ENCODE measurements at places on chromosomes 2 and 18.

- DNase-seq = peak; percentile 41
These were observed at the start of gene BCL2 for GRCh38 chr18:63319383-63320122. TSS of gene BCL2 (minus strand) at chr18:63319769.

DNA sequence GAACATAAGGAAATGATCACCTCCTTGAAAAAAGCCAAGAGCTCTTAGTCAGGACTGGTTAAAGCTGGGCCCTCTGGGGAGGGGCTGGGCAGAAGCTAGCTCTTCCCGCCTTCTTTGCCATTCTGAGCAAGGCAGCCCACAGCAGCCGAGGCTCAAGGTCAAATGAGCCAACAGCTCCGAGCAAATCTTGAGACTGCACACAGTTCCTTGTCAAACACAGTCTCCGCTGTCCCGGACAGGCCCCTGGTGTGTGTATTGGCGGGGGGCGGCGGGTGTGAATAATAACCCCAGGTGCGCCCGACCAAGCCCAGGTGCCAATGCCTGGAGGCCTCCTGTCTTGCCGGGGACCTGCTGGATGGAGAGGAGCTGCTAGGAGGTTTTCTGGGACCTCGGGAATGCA lies 46.4 kb upstream of the ACAA2 start:
- DNase-seq = no peak

GRCh38 chr2:174176898-174177297 lies 71.4 kb downstream of the OLA1 start:
- no peak for DNase-seq

GRCh38 chr2:105329561-105330495 lies at the start of gene TGFBRAP1:
TSS of gene TGFBRAP1 (minus strand) at chr2:105329735. CDS start at chr2:105308301, 21,434 bp downstream.
- peak; percentile 35 for DNase-seq

GRCh38 chr2:64021578-64021977 lies 2.4 kb upstream of the VPS54 start:
- peak; percentile 53 for DNase-seq

DNA sequence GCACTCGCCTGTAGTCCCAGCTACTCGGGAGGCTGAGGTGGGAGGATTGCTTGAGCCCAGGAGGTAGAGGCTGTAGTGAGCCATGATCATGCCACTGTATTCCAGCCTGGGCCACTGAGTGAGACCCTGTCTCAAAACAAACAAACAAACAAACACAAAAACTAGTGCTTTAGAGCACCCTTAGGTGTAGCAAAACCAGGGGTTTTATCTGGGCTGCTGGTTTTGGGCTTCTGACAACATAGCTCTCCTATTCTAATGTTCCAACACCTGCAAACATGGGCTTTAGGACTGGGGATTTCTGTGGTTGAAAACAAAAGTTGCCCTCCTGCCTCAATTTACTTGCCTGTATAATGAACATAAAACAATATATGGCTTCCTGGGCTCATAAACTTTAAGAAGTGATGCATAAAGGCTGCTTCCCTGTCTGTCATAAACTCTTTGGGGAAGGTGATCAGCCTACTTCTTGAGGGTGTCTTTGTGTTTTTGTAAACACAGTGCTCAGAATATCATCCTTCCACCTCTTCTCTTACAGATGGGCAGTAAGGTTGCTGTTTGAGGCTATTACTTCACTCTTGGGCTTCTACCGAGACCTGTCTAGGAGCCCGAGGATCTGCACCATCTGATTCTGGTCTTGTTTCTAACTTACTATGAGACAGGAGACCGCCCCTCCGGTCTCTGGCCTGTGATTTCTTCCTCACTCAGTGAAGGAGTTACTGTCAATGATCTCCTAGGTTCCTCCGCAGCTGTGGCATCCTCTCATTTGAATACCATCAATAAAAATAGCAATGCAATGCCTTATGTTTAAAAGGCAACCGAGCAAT lies 246.5 kb downstream of the MYCN start:
- no peak for DNase-seq

GRCh38 chr18:77407733-77408132 lies 158.1 kb downstream of the GALR1 start:
- no peak for DNase-seq

- DNase-seq = no peak
These were observed 146.3 kb downstream of the CERS6 start for GRCh38 chr2:168602379-168602778.

DNA sequence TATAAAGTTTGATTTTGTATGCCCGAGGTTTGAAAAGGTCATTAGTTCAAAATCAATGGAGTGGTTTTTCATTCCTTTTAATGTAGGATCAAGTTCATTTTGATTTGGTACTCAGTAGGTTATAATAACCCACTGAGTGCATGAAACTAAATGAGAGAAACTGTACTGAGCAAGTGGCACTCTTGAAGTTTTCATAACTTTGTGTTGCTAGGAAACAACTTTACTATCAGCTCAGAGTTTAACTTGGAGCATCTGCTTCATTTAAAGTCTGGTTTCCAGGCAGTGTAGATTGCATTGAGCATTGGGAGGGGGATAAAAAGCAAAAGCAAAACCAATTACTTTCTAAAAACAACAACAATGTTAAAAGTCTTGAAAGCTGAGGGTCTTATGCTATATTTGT lies 1361.6 kb upstream of the CHAC2 start:
- DNase-seq = no peak

GRCh38 chr18:9477509-9477908 lies 2.2 kb downstream of the RALBP1 start:
- DNase-seq = no peak

DNA sequence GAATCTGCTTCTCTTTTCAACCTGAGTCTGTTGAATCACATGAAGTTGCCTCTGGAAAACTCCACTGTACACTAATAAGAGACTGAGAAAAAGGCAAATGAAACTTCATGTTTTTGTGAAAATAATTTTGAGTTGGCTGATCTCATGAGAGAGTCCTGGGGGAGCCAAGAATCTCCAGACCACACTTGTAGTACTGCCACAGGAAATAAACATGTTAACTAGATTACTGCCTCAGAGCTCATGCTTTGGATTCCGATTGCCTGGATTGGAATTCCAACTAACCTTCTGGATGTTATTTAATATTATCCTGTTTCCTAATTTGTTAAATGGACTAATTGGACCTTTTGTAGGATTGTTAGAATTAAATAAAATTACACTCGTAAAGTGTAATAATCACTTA lies 25.2 kb downstream of the NUP35 start:
- peak; percentile 8 for DNase-seq

DNA sequence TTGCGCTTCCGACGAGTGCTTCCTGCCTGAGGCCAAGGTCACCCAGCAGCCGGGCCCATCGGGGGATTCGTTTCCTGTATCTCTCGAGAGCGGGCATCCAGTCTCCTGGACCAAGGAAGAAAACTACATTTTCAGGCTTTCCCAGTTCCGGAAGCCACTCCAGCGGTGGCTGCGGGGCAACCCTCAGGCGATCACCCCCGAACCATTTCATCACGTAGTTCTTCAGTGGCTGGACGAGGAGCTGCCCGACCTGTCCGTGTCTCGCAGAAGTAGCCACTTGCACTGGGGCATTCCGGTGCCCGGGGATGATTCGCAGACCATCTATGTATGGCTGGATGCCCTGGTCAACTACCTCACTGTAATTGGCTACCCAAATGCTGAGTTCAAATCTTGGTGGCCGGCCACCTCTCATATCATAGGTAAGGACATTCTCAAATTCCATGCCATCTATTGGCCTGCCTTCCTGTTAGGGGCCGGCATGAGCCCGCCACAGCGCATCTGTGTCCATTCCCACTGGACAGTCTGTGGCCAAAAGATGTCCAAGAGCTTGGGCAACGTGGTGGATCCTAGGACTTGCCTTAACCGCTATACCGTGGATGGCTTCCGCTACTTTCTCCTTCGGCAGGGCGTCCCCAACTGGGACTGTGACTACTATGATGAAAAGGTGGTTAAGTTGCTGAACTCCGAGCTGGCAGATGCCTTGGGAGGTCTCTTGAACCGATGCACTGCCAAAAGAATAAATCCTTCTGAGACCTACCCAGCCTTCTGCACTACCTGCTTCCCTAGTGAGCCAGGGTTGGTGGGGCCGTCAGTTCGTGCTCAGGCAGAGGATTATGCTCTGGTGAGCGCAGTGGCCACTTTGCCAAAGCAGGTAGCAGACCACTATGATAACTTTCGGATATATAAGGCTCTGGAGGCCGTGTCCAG lies 1.0 kb downstream of the MARS2 start:
- no peak for DNase-seq

- no peak for DNase-seq
These were observed 26.4 kb upstream of the RNU4ATAC start for GRCh38 chr2:121504316-121504715.

- no peak for DNase-seq
These were observed 308.4 kb downstream of the NDUFA10 start for GRCh38 chr2:239716536-239717318.

GRCh38 chr2:231449503-231450054 lies 14.7 kb downstream of the NCL start:
- no peak for DNase-seq

DNA sequence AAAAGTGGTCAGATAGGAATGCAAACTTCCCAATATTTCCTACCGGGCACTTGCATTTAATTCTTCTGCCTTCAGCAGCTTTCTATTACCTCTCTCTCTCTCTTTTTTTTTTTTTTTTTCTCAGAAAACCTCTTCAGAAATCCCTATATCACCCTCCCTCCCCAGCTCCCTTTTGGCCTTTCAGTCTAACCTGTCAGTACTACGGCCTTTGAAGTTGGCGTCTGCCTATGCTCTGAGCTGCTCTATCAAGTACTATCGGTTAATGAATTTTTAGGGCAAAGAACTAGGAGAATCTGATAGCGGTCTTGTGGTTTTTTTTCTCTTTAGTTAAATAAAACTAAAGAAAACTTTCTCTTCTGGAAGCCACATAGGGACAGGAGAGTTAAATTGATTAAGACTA lies 122.4 kb upstream of the MAPRE2 start:
- DNase-seq = no peak

GRCh38 chr18:76572518-76573247 lies 77.6 kb upstream of the ZNF516 start:
- DNase-seq = no peak

- no peak for DNase-seq
These were observed 152.2 kb downstream of the MTX2 start for GRCh38 chr2:176421297-176422050.

- DNase-seq = no peak
These were observed 8.5 kb upstream of the RALBP1 start for GRCh38 chr18:9466846-9467245.

DNA sequence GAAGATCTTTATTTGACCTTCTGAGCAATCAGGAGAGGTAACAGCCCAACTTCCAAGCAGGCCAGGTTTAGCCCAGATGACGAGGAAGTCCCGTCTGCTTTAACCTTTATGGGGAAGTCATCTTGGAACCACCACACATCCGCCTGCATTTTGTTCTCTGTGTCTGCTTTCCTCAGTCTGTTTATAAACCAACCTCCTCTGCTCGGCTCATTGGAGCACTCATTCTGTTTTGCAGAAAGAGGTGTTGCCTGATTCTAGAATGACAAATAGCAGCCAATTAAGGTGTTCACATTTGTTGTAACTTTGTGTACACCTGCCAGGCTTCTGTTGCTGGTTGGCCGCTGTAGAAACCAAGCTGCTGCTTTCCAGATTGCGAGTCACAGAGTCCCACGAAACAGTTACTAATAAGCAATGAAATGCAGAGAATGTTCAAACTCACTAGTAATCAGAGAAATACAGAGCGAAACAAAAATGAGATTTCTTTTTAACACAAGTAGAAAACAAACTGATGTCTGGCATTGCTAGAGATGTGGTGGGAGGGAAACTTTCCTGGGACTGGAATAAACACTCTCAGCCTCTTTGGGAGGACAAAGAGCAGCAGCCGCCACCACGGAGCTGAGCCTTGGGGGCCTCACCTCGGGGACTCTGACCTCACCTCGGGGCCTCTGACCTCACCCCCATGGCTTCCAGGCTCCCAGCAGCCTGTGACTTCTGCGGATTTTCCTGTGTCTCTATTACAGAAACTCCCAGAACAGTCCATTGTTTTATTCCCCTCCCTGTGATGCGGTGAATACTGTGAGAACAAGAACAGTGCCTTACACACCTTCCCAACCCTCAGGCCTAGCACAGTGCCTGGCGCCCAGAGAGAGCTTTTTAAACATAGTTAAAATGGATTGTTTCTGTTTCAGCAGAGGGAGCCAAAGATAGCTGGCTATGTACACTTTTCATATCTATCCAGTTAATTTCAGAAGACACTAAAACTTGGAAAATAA lies 64.0 kb downstream of the MBP start:
- no peak for DNase-seq

DNA sequence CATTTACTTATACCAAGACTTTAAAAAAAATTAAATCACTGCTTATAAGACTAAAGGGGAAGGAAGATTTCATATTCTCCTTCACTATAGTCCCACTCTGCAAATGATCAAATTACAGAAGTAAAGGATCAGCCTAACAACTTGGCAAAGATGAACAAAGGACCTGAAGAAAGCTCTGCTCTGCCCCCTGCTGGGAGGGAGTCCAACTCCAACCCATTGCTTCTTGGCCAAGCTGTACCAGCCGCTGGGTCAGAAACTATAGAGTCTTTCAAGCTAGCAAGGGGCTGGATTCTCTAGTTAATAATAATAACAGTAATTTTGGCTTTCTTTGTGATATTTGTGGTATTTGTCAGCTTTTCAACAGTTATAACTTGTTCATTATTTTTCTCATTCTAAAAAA lies 927.0 kb upstream of the CRIM1 start:
- DNase-seq = peak; percentile 22

DNA sequence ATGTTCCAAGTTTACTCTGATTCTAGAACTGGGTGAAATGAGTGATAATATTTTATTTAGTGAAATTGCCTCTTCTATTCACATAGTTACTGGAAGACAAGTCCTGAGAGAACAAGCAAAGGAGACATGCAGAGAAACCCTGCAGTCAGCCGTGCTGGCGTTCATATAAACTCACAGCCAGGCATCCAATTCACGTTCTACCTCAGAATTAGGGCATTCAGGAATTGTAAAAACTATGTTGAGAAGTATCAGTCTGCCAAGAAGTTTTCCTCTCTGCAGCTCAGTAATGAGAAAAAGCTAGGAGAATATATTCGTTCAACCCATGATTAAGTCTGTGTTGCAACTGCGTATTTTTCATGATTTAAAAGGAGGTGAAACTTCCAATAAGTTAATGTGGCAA lies 156.2 kb upstream of the DSEL start:
- DNase-seq = no peak

DNA sequence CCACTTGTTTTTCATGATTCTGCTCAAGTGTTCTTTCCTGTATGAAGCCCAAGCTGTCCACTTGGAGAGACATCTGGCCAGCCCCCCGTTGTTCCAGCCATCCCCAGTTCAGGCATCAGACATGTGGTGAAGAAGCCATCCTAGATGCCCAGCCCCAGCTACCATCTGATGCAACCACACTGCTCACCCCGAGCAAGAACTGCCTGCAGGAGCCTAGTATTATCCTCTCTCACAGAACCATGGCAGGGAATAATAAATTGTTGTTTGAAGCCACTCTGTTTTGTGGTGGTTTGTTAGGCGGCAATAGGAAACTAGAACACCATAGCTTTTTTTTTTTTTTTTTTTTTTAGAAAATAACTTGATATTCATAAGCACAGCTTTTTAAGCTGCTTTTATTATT lies 19.5 kb upstream of the DARS1 start:
- no peak for DNase-seq

GRCh38 chr2:143615562-143615961 lies 486.3 kb downstream of the ARHGAP15 start:
- no peak for DNase-seq

Data from endothelial cell of umbilical vein (primary cell).